ENCODE measurements at places on chromosomes 4 and X.

DNA sequence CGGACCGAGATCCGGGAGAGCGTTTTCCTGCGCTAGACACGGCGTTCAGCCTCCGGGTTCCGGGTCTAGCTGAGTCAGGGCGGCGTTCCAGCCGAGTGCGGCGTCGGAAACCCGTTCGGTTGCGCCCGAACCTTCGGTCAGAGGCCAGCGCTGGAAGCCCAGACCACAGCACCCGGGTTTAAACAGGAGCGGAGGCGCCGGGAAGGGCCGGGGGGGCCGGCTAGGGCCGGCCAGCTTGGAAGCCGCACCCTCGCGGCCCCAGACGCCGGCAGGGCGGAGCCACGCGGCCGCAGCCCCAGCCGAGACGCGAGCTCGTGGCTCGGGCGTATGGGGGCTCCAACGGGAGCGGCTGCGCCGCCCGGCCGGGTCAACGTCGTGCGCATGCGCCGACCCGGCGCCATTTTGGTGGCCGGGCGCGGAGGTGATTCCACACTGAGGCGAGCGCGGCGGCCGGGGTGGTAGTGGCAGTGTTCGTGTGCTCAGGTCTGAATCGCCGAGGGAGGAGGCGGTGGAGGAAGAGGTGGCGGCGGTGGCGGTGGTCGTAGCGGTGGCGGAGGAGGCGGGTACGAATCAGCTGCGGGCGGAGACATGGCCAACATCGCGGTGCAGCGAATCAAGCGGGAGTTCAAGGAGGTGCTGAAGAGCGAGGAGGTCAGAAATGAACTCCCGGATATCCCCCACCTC lies at the start of gene UBE2K:
UBE2K (plus strand) TSS at position 397 of the 684 bp plus-strand sequence; CDS start at position 589, 192 bp downstream.
- DNase-seq = peak; percentile 86

DNA sequence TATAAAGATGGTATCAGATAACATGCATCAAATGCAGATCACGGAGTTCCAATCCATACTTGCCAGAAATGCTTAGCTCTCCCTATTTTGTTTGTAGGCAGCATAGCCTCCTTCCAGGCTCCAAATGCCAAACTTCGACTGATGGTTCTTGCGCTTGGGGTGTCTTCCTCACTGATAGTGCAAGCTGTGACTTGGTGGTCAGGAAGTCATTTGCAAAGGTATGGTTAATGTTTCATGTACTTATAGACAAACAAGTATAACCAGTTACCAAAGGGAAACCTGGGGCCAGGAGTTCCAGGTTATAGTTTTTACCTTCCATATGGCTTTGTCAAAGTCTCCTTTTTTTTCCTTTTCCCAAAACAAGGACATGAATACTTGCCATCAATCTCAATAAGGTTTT lies 5.3 kb downstream of the CWH43 start:
- no peak for DNase-seq

- DNase-seq = no peak
These were observed 31.5 kb downstream of the TEC start for GRCh38 chr4:48237996-48238645.

DNA sequence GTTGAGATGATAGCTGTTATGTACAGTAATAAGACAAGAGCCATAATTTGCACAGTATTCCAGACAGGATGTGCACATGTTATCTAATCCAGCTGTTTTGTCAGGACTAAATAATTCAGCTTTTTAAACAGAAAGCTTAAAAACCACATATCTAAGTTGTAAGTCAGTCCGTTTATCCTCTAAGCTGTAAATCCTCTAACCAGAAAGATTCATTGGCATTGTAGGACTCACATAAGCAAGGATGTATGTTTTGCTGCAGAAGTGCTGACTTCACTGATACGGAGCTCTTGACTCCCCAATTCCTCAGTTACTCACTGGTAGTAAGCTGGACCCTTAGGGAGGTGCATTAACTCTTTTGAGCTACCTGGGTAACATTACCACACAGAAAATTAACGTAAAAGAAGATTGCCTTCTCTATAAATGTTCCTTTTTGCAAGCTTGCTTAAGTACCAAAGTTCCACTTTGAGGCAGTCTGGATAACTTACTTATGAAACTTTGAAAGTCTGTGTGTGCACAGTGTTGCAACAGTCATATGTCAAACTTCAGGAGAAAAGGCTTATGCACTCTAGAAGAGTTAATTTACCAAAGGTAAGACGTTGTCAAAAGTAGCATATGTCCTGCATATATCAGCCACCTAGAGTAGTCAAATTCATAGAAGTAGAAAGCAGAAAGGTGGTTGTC lies 58.3 kb upstream of the MAGEB2 start:
- DNase-seq = no peak

GRCh38 chr4:8542776-8543525 lies 37.2 kb upstream of the GPR78 start:
- peak; percentile 17 for DNase-seq

DNA sequence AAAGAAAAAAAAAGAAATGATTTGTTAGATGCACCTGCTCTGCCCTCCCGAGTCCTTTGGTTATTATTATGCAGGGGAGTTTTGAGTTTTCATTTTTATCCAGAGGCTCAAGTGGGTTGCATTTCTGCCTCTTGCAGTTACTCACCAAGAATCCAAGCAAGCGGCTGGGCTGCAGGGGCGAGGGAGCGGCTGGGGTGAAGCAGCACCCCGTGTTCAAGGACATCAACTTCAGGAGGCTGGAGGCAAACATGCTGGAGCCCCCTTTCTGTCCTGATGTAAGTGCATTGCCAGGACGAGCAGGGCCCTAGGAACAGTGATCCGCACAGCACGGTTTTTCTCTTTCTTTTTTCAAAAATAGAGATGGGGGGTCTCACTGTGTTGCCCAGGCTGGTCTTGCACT lies 39.1 kb downstream of the HTT-AS start:
- no peak for DNase-seq

DNA sequence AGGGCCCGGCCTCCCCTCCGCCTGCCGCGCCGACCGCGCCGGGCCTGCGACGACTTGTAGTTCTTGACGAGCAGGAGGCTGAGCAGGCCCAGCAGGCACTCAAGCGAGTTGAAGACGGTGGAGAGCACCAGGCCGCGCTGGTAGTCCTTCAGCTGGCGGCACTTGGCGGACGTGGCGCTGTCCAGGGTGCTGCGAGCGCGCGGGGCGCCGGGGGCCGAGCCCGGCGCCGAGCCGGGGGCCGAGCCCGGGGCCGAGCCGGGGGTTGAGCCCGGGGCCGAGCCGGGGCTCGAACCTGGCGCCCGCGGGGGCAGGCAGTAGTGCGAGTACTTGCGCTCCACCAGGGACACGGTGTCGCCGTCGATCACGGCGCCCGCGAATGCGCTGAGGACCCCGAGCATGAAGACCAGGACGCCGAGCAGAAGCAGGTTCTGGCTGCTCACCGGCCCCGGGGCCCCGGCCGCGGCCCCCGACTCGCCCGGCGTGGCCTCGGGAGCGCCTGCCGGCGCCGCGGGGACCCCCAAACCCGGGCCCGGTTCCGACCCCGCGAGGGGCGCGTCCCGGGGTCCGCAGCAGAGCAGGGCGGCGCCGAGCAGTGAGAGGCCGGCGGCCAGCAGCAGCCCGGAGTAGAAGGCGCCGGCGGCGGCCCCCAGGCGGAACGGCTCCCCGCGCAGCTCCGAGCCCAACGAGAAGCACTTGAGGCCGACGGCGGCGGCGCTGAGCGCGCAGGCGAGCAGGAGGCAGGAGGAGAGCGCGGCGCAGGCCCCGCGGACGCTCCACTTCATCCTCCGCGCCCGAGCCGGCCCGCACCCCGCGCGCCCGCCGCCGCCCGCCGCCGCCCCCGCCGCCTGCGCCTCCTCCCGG lies 584 bp downstream of the TMEM271 start:
- peak; percentile 56 for DNase-seq

DNA sequence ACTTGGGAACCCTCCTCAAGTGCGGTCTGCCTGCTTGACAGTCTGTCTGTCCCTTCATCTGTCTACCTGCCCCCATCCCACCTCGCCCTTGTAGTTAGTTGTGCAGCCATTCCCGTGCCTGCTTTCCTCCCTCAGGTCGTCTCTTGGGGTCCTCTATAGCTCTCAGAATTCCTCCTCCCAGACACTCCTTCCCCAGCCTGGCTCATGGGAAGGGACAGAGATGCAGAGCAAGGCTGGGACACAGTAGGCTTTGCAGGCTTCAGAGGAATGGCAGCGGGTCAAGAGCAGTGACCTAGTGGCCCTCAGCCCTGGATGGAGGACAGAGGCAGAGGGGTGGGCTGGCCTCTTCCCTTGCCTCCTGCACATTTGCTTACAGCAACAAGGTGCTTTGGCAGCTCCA lies 18.3 kb downstream of the TMEM31 start:
- DNase-seq = no peak

GRCh38 chr4:108906866-108907367 lies 144.1 kb upstream of the ETNPPL start:
- DNase-seq = no peak

DNA sequence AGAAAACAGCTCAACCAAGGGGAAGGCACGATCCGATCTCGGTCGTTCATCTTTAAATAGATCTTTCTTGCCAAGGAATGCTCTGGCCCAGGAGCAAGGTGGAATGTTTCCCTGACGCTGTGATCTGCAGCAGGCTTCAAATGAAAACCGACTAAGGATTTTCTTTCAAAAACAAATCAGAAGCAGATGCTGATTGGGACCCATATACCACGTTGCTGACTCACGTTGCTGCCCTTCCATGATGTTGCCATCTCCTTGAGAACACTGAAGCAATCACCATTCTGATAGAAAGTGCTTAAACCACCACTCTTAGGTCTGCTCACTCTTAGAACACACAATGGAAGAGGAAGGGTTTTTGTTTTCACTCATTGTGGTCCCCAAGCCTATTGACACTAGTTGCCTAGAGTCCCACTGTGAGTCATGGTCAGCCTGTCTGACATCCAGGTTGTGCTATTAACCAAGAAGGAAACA lies 26.1 kb downstream of the LAMTOR3 start:
- DNase-seq = peak; percentile 53

DNA sequence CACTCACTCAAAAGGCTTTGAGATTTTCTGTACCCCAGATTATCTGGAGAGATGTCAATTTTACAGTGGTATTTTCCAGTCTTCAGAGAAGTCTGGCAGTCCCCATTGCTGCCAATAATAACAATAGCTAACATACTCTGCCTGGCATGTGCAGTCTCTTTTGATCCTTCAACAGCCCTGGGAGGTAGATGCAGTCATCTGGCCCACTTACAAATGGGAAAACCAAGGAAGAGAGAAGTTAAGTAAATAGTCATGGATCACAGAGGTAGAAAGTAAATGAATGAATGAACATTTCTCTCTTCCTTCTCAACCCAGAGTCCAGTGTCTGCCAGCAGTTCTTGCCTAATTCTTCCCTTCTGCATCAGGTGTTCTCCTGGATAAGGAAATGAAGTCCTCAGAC lies 113.0 kb upstream of the EDNRA start:
- DNase-seq = peak; percentile 71

DNA sequence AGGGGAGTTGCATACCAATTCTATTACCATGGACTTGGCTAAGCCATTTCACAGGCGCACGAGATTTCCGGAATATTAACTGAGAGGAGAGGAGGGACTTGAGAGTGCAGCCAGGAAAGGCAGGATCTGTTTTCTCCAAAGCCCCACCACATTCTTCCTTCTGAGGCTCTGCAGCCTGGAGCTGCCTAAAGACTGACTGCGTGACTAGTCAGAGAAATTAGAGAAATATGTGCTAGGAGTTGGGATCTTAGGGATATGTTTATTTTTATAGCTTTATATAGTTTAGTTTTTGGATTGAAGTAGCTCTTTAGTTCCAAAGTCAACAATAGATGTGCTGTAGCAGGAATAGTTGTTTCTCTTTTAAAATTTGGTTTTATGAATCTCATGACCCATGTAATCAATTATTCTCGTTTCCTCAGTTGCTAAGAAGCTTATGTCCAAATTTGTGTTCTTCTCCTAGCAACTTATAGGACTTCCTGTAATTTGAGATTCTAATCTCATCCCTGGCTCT lies 300.1 kb upstream of the DDX53 start:
- peak; percentile 59 for DNase-seq

DNA sequence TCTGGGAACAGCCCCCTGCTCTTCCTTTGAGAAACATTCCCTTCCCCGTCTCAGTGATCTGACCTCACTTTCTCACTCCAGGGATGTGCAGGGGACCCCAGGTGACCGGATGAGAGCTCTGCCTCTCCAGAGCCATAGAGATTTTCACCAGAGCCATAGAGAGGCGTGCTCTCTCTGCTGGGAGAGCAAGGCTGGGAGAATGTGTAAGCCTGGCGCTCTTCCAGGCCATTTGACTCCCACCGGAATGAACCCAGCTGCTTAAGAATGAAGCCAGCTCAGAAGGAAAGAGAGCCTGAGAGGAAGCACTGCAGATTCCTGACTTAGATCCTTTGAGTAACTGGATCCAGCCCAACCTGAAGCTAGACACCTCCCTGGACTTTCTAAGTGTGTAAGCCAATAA lies 106.4 kb downstream of the DHX15 start:
- peak; percentile 84 for DNase-seq

GRCh38 chr4:141977433-141977832 lies 341.1 kb downstream of the IL15 start:
- no peak for DNase-seq

DNA sequence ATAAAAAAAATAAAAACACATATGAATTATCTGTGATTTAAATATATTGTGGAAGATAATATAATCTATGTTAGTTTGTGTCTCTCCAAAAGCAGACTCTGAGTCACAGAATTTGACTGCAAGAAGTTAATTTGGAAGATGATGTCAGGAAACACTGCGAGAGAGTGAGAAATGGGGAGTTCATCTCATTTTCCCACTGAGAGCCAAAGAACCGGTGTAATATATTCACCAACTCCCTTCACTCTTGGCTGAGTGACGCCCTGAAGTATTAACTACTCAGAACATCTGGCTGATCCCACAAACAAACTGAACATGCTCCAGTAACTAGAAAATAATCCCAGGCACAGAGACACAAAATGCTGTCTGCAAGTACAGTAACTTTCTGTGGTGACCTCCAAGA lies 345.8 kb upstream of the SPANXN1 start:
- no peak for DNase-seq

DNA sequence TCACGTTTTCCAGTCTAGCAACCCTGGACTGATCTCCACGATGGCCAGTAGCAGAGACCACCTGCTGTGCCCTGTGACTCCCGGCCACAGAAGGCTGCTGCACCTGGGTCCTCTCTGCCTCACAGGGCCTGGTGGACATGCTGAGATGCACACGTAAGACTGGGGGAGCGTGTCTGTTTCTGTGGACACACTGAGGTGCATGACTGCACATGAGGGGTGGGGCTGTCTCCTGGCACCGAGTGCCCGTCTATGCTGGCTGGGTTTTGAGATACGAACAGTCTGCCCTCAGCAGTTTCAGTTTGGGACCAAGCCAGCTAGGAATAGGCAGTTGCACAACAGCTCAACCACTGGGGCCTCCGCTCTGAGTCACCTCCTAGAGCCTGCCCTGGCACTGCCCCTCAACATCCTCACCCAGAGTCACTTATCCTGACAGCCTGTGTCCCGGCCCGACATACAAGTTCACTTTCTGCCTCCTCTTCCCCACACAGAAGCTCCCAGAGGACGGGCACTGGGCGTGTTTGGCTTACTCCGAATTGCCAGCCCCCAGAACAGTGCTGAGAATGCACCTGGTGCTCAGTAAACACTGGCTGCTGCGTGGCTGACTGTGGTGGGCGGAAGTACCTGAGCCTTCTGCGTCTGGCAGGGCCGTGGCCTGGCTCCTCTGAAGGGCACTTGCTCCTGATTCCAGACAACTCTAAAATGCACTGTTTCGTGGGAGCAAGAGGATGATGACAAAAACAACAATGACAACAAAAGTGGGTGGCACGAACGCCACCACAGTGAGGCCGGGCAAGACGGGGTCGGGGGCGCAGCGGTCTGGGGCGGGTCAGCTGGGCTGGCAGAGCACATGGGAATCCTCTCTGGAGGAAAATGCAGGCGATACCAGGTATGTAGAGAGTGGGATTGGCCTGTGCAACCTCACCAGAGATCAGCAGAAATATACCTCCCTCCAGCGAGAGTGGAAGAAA lies 30.9 kb downstream of the RNF212 start:
- DNase-seq = peak; percentile 70
